ENCODE measurements at places on chromosomes 6 and 20.

DNA sequence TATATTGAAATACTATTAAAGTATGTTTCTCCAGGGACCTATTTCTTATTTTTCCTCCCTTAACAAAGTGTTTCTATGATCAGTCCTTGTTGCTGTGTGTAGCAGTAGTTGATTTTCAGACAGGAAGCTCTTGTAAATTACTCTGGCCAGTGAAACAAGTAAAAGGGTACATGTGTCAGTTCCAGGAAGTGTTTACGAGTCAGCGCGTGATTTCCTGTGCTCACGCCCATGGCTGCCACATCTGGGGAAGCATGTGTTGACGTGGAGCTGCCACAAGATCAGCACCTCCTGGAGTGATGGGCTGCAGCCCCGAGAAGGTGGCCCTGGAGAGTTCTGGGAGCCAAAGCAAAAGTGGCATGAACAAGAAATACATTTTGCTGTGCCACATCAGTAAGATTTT lies 38.6 kb upstream of the GGTLC1 start:
- peak; percentile 80 for ATAC-seq

DNA sequence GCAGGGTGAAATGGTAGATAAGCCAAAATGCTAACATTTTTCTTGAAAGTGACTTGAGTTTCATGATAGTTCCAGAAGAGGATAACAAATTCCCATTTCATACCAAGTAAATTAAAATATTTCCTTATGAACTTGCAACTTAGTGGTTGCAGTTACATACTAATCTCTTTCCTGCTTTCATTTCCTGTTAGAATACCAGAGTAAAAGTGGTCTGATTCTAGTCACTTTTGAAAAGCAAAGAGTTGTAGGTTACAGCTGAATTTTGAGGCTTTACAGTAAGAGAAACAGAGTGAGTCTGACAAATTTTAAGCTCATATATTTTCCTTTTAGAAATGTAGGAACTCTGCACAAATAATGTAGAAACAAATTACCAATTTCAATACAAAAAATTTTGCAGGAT lies 117.4 kb downstream of the ZFAND3 start:
- no peak for ATAC-seq

GRCh38 chr6:156881687-156882629 lies 104.8 kb downstream of the ARID1B start:
- peak; percentile 29 for ATAC-seq

DNA sequence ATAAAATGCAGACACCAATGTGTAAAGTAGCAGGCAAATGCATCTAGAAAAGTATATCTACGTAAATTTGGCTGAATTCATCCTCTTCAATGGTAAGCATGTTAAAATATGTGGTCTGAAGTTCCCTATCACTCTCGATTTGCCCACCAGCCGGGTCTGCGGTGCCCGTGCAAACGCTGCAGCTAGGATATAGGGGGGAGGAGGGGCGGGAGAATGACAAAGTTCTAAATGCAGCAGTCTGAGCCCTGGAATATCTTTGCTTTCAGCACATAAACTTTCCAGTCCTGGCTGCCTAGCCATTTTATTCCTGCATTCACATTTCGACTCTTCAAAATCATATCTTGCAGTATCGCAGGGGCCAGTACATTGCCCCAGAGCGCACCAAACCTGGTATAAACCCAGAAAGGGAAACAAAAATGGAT lies 708 bp downstream of the NRN1 start:
- no peak for ATAC-seq

DNA sequence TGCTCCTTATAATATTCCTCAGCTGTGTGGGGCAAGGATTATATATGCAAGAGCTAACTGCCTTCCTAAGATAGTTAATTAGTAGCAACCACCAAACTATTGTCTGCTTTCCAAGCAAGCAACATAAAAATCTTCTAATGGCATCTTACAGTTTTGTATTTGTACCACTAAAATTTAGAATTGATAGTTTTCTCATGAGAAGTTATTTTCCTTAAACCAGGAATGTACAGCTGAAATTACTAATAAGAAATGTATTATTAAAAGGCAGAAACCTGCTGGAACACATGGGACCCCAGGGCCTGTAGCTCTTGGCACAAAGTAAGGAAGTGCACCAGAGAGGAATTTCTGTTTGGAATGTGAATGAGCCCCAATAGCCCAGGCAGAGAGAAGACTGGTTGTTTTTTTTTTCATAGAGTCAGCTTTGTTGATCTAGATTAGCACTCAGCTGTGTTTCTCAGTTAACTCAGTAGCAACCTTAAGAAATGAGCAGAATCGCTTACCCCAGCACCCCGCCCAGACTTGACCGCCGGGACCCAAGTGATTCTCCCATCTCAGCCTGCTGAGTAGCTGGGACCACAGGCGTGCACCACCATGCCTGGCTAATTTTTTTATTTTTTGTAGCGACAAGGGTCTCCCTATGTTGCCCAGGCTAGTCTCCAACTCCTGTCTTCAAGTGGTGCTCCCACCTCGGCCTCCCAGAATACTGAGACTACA lies 2.6 kb downstream of the MGME1 start:
- no peak for ATAC-seq

DNA sequence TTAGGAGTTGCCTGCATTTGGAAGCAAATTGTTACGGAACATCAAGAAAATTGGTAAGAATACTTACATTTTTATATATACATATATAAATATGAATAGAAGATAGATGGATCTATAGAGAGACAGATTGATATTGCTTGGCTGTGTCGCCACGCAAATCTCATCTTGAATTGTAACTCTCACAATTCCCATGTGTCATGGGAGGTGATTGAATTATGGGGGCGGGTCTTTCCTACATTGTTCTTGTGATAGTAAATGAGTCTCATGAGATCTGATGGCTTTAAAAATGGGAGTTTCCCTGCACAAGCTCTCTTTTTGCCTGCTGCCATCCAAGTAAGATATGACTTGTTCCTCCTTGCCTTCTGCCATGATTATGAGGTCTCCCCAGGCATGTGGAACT lies 180.8 kb upstream of the HEY2 start:
- ATAC-seq = no peak

GRCh38 chr6:109183109-109183650 lies 87.9 kb downstream of the CEP57L1 start:
- ATAC-seq = no peak

GRCh38 chr6:13194852-13195251 lies 133.5 kb downstream of the TBC1D7 start:
- ATAC-seq = no peak

DNA sequence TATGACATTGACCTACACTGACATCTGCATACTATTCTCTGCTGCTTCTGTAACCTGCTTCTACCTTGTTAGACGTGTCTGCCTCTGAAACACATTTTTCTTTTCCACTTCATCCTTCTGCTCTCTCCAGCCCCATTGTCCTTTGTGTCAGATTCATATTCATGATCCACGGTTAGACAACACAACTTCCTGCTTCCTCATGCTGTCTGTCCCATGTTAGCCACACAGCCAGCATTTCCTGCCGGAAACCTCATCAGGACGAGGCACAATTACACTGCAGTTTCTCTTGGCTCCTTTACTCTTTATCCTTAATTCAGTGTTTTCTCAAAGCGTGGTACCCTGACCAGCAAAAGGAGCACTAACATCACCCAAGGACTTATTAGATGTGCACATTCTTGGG lies 150.2 kb downstream of the TBC1D7 start:
- no peak for ATAC-seq

DNA sequence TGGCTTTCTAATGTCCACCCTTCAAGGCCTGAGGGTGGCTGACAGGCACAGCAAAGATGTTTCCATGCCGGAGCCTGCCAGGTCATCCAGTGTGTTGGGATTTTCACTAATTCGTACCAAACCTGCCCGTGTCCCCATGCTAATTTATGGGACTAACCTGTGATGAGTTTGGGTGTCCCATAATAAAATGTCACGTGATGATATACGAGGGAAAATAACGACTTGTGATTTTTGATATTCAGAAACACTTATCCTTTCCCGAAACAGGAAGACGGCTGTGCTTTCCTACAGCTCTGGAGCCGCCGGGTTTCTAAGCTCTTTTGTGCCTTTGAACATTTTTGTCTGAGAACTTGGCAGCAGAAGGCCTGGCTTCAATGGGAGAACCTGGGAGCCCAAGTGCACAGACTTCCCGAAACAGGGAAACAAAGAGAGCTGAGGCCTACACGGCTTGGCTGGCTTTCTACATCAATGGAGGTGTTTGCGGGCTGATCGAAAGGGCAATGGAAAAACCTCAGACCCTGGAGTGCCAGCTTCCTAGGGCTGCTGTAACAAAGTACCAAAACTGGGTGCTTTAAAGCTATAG lies 171.9 kb upstream of the JARID2 start:
- no peak for ATAC-seq

GRCh38 chr20:10992731-10993130 lies 318.9 kb upstream of the JAG1 start:
- no peak for ATAC-seq

DNA sequence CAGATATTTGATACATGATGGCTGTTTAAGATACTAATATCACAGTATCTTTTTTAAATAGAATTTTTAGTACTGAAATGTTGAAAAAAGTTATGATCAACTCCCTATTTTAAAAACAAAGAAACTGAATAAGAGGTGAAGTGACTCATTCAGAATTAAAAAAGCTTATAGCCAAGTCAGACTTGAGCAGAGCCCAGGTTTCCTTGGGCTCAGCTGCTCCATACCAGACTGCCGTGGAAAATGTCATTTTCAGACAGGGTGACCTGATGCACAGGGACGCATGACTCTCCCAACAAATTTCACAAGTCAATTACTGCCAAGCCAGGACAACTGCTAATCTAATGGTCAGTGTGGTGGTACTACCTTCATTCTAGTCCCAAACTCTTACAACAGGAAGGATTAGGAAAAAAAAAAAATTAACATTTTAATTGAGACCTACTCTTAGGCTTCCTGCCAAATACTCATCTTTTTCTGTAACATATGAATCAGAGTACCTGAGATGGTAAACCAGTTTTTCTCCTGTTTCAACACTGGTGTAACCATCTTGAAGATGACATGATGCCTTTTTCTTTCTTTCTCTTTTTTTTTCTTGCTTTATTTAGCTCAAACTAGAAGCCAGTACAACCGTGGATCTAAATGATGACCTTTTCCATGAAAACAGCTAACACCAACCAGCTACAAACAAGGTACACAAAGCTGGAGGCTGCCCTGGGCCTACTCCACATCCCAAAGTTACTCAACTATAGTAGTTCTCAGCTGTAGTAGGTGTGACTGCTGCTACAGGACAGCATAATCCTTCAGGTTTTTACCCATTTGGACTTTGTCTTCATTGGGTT lies 30.5 kb downstream of the SLC22A23 start:
- ATAC-seq = no peak

DNA sequence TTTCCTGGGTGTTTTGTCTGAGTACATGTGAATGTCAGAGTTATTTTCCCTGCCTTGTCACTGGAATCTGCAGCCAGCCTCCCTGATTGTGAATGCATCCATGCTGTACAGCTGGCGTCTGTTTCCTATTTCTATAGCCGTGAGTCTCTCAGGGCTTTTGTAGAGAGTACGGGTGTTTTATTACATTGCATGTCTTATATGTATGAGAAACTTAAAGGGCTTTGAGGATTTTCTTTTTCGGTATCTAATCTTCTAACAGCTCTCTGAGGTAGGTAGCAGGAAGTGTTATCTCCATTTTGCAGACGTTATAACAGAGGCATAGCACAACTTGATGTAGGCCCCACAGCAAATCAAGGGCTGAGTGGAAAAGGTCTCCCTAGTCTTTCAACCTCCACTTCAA lies 272.9 kb downstream of the PRL start:
- no peak for ATAC-seq

GRCh38 chr6:168865-169455 lies 123.3 kb upstream of the DUSP22 start:
- ATAC-seq = no peak

- ATAC-seq = no peak
Observed at GRCh38 chr6:73382462-73383113, 12.0 kb upstream of the DDX43 start.

DNA sequence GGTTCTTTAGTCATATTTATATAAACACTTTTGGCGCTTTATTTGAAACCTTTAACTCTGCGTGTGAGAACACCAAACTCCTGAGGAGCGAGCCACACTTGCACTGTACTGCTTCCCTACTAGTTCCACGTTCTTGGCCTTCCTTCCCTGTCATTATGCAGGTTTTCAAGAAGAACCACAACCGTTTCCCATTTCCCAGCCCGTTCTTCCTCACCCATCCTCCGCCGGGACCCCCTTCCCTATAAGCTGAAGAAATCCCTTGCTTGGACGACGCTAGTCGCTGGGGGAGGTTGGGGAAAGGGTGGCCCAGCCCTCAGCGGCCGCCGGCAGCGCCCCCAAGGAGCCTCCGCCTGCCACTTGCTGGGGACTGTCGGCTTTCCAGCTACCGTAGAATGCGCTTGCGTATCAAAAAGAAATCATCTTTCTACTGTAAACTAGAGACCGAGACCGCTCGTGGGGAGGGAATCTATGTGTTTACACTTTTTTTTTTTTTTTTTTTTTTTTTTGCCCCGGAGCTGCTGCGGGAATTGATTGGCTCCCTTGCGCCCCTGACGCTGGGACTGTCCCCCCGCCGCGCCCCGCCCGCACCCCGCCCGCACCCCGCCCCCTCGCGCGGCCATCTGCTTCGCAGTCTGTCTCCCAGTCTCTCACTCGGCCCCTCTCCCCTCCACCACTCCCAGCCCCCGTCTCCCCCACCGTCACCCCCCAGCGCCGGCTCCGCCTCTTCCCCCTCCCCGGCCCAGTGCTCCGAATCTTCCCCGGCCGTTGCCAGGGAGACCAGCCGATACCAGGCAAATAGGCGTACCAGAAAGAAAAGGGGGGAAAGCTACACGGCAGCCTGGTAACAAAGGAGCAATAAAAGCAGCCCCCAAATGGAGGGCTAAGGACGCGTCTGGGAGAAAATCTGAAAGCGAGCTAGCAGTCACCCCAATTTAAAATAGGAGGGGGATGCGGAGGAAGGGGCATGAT lies 2.3 kb upstream of the MARCKS start:
- ATAC-seq = peak; percentile 6

- no peak for ATAC-seq
Observed at GRCh38 chr6:34457742-34458735, 7.8 kb upstream of the PACSIN1 start.

GRCh38 chr6:126167726-126168125 lies 172.2 kb upstream of the CENPW start:
- ATAC-seq = no peak

- no peak for ATAC-seq
Observed at GRCh38 chr6:88165087-88165843, 882 bp downstream of the CNR1 start.

GRCh38 chr20:60867589-60867988 lies 384.5 kb upstream of the CDH4 start:
- ATAC-seq = no peak
